Activated T-helper 1 cell treated with Interleukin-2 at 50 U/mL for 16 hours (primary cell): ENCODE measurements at places on chromosomes 4 and X.

DNA sequence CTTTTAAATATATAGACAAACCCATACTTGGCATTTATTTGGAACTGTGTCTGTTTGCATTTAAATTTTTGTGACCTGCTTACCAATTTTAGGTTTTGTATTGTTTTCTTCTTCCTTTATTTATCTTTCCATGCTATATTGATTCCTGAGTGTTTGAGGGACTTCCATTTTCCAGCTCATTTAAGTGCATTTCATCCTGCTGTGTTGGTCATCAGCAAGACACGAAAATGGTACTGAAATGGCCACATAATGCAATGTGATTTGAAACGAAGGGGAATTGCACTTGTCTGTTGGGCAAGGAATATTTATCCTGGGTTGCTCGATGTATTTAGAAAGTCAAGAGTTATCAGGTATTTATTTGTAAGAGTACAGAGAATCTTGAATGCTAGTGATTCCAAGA is 524.3 kb upstream of the MAGEB2 start:
- no peak for DNase-seq

DNA sequence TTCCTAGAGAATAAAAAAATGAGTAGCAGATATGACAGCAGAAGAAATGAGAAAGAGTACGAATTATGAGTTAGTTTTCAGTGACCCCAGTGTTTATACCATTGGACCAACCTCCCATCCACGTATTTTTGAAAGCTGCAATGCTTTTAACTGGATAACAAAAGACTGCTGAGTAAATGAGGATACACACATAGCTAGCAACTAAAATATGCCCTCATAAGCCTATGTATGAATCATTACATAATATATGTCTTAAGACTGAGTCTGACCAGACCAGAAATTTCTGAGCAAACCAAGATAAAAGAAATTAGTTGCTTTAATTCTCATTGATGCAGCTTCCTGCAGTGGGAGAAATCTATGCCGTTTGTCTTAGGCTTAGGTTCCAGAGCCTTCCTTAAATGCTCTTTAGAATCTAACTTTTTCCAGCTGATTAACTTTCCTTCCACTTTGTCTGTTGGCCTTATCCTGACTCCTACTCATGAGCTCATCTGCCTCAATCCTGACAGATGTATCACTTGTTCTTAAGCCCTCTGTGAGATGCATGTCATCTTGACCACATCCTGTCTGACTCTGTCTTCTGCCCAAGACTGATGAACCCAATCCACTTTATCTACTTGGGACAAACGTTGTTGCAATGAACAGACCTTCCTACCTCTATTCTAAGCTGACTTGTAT is 301.4 kb upstream of the AADAT start:
- DNase-seq: no peak

DNA sequence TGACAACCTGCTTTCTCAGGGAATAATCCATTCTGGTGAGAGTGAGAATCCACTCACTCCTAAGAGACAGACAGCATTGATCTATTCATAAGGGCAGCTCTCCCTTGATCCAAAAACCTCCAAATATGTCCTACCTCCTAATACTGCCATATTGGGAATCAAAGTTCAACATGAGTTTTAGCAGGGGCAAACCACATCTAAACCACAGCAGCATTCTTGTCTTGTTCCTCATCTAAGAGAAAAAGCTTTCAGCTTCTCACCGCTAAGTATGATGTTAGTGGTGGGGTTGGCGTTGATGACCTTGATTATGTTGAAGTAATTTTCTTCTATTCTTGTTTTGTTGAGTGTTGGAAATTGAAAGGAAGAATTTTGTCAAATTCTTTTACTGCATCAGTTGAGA is 69.6 kb downstream of the SERTM2 start:
- no peak for DNase-seq

- no peak for DNase-seq
Observed at GRCh38 chr4:125975861-125976397, 661.2 kb downstream of the FAT4 start.

DNA sequence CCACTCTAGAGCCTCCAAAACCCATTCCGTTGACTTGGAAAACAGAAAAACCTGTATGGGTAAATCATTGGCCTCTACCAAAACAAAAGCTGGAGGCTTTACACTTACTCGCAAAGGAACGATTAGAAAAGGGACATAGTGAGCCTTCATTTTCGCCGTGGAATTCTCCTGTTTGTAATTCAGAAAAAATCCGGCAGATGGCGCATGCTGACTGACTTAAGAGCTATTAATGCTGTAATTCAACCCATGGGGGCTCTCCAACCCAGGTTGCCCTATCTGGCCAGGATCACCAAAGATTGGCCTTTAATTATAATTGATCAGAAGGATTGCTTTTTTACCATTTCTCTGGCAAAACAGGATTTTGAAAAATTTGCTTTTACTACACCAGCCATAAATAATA is 60.8 kb downstream of the ZNF732 start:
- peak; percentile 11 for DNase-seq

GRCh38 chrX:150062292-150063137 is 124.2 kb upstream of the EOLA2 start:
- DNase-seq: no peak

DNA sequence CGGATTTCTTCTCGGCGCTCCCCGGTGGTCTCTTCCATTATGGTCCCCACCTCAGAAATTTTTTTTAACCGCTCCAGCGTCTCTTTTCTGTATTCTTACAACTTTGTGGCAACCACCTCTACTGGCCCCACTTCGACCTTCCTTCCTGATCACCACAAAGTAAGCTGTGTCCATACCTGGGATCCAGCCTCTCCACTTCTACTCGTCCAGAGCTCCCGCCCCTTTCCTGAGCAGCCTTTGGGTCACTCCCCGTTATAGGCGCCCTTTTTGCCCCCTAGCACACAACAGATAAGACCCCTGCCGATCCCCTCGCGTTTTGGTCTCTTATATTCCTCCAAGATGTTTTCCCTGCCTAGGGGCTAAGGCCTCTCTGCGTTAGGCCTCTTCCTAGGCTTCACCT is 557 bp downstream of the PIGG start:
- DNase-seq: no peak

DNA sequence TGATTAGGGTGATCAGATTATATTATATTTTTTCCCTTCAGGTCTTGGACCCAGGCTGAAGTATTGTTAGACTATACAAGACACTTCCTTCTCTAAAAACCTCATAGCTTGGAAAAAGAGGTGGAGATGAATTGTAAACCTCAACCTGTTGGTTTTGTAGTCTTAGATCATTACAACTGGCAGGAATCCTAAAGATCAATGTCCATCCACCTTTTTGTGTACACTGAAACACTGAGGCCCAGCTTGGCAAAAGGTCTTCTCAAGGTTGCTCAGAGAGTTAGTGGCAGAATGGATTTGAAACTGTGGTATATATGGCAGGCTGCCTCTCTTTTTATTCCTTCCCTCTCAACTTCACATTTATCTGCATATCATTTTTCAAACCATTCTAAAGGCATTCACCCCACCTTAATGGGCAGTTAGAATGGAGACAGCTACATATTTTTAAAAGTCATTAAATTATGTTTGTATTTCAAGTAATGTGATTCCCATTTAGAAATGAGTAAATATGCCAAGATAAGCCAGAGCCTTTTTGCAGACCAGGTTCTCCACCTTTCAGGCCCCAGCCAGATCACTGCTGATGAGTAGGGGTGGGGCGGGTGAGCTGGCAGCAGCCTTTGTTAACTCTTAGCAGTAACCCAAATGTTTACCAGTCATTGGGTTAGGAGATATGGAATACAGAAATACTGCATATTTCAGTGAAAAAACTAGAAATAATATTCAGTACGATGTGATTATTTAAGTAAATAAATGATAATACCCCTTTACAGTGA is 243.2 kb upstream of the F9 start:
- DNase-seq: no peak

- no peak for DNase-seq
Observed at GRCh38 chr4:94348666-94349065, 6.0 kb upstream of the HPGDS start.

DNA sequence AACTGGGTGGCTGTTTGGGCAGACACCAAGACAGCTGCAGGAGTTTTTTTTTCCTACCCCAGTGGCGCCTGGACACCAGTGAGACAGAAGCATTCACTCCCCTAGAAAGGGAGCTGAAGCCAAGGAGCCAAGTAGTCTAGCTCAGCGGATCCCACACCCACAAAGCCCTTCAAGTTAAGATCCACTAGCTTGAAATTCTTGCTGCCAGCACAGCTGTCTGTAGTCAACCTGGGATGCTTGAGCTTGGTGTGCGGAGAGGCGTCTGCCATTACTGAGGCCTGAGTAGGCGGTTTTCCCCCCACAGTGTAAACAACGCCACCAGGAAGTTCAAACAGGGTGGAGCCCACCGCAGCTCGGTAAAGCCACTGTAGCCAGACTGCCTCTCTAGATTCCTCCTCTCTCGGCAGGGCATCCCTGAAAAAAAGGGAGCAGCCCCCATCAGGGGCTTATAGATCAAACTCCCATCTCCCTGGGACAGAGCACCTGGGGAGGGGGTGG is 171.4 kb downstream of the ARHGEF9 start:
- no peak for DNase-seq

- DNase-seq: no peak
Observed at GRCh38 chrX:36443007-36443406, 523.5 kb downstream of the CFAP47 start.

GRCh38 chr4:8577046-8577445 is 3.1 kb upstream of the GPR78 start:
- no peak for DNase-seq

- DNase-seq: no peak
Observed at GRCh38 chrX:57817302-57817701, 93.0 kb downstream of the ZXDA start.

- DNase-seq: no peak
Observed at GRCh38 chrX:134613396-134613795, 44.9 kb downstream of the PLAC1 start.

DNA sequence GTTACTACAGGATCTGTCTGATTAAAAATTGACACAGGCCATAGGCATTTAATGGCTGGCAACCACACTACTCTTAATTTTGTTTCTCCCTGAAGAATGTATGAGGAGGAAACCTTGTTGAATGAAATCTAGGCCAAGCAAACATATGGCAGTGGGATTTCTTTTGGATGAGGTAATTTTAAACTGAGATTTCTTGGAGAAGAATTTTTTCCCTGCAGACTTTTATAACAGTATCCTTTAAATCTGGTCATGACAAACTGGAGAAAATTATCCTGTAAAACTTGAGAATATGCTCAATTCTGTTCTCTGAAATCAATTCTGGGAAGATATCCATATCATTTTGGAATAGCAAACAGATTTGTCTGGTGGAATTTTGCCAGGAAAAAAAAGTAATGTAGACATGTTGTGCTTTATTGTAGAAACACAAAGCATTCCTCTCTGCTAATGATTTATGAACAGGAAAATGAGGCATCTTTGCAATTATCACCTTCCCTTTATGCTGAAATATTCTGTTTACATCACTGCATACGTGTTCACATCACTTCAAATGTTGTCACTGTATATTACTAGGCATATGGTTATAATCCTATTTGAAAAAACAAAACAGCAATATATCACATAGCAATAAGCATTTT is 108.3 kb upstream of the ARSJ start:
- DNase-seq: no peak

DNA sequence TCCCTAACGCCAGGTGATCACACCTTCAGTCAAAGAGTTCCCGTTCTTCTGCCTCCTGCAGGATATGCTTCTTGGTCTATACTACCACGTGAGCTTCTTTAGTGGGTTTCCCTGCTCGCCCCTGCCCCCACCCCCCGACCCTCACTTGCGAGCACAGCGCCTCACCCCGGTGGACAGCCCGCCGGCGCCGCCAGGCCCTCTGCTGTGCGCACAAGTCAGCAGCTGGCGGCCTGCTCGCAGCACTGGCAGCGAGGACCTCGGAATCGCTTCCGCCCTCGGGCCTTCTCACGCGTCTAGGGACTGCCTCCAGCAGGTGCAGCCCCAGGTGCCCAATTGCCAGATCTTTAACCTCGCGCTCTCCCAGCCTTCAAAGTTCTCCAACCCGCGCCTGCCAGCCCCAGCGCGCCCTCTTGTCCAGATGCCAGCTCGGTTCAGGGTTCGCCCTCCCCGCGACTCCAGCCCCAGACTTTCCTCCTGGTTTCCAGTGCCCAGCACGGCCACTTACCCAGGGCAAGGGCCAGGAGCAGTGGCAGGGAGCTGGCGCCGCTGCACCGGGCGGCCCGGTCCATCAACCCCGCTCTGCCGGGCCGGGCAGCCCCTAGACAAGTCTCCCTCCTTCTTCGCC is 454 bp downstream of the BTC start:
- no peak for DNase-seq

DNA sequence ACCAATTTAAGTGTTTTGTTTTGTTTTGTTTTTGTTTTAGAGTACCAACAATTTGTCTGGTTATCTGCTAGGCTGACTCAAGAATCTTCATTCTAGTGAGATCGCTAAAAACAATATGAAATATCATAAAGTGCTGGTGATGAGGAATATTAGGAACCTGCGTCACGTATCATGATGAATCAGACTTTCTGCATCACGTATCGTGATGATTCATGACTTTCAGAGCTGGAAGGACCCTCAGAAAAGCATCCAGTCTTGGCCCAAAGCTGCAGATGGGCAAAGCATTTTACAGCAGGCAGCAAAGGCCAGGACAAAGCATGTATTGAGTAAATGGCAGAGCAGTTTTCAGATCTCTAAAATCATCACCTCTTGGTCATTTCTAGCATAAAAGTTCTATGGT is 278.0 kb upstream of the BOD1L1 start:
- no peak for DNase-seq

DNA sequence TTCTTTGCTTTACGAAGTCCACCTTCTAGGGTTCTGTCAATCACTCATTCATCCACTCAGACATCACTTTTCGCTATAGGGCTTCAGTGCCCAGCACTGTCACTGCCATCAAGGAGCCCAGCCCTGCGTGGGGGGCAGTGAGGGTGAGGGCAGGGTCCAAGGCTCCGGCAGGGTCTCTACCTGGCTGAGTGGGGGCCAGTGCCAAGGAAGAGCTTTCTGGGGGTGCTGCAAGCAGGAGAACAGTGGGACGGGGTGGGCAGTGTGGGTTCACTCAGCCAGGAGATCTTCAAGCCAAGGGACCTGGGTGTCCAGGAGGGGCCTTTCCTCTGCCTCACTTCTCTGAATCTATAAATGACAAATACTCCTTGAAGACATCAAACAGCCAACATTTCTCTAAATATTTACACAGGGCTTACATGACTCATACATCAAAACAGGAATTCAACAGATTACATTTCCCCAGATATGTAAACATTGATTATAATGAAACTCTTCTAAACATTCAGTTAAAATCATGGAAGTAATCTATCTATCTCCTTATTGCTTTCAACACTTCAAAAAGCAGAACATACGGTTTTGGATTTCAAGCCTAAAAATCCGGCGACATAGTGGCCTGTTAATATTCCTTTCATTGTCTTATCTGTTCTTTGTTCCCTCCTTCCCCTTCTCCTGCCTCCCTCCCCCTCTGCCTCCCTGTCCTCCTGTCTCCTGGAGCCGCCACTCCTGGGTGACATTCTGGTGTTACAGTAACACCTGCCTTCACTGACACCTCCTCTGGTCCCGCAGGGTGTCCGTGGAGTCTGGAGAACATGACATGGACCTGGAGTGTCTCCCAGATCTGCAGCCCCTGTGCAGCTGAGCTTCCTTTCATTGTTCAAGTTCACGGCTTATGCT is 94.4 kb upstream of the ADRA2C start:
- DNase-seq: no peak
